ENCODE measurements at places on chromosomes 16 and 17.

DNA sequence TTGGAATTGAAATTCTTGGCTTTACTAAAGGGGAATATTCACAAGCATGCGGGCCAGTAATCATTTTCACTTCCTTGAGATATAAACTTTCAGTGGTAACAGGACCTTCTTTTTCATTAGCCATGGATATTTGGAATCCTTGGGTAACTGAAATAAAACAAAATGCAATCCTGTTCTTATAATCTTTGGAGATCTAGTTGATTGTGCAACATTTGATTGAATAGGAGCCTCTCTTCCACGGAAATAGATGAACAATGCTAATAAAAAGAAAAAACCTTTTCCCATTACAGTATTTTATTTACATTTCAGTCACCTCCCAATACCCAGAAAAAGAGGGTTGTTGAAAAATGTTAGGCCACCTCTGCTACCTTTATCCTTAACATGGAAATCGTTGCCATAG, 225.6 kb downstream of the MAP2K6 start:
- DNase-seq, result no peak

- no peak for DNase-seq
Measured at GRCh38 chr16:83023640-83024039, 396.9 kb downstream of the CDH13 start.

GRCh38 chr17:1484676-1485422, 7.6 kb downstream of the MYO1C start:
- DNase-seq, result no peak

- no peak for DNase-seq
Measured at GRCh38 chr16:58022601-58023371, 2.8 kb upstream of the MMP15 start.
